ENCODE measurements at places on chromosomes 4 and X. TPM values are rescaled to one million over a fixed set of nuclear protein-coding genes. Genes with fewer than 3 reads are reported as not detected.

DNA sequence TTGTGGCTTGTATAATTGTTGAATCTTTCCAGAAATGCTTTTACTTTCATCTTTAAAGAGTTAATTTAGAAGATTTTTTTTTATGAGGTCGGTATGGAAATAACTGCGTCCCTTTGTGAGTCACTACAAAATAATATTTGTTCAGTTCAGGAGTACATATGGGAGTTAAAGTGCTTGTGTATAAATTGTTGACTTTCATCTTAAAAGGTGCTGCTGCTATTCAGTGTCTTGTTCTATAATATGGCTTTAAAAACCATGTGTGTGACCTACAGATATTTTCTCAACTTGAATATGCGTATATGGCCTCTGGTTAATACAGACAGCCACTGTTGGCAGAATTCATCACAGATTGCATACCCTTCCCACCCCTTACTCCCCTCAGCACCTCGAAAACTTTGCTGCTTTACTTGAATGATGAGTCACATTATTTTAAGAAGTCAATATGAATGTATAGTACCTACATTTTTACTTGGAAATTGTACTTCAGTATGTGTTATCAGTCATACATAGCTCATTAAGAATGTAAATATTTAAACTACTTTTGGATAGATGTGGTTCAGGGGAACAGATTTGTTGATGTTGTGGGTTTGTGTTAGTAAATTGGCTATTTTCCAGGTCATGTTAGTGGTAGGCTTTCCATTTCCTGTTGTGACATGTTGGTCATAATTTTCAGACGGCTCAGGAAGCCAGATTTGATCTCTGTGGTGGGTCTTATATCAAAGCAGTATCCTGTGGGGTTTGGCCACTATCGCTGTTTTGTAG is 1.5 kb downstream of the CLCN3 start:
- peak overlapping the region; percentile 67 for H3K4me3 ChIP-seq
- no peaks in the 10 kb centered on the region for H3K4me1 ChIP-seq
- no peaks in the 10 kb centered on the region for H3K36me3 ChIP-seq
- no peak for DNase-seq
- peak overlapping the region; percentile 96 for H3K27ac ChIP-seq
- no peaks in the 10 kb centered on the region for H3K27me3 ChIP-seq

The PCDH10 gene
- 0.37 TPM for total RNA-seq

The BTC gene
- 3.4 TPM for total RNA-seq

- H3K4me1 ChIP-seq, result no peaks in the 10 kb centered on the region
- no peaks in the 10 kb centered on the region for H3K36me3 ChIP-seq
- H3K27ac ChIP-seq, result no peak overlapping the region
- no peak for DNase-seq
Observed at GRCh38 chr4:150155391-150155790, 77.1 kb downstream of the DCLK2 start.

GRCh38 chr4:175536852-175537453 is 275.1 kb downstream of the GPM6A start:
- no peak overlapping the region for H3K27ac ChIP-seq
- H3K27me3 ChIP-seq, result no peaks in the 10 kb centered on the region
- H3K36me3 ChIP-seq, result no peaks in the 10 kb centered on the region
- H3K4me3 ChIP-seq, result no peak overlapping the region
- DNase-seq, result no peak
